Osteocyte (in vitro differentiated cells): ENCODE measurements at places on chromosomes 1 and 21.

DNA sequence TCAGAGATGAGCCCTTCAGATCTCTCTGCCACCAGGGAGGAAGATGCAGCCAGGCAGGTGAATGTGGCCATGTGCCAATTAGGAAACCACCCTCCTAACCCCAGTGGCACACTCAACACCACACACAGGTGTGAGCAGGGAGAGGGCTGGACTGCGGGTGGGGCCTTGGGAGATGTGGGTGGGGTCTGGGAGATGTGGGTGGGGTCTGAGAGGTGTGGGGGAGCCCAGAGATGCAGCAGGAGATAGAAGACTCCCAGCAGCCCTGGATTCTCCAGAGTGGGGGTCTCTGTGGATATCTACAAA lies 43.2 kb upstream of the COL6A1 start:
- DNase-seq, result no peak
- H3K27me3 ChIP-seq, result peaks cover 7% of the 10 kb centered on the region
- peaks cover 2% of the 10 kb centered on the region for H3K36me3 ChIP-seq
- H3K27ac ChIP-seq, result no peak overlapping the region
- peaks cover 2% of the 10 kb centered on the region for H3K4me1 ChIP-seq

GRCh38 chr1:46784666-46785065 lies 14.2 kb upstream of the CYP4B1 start:
- H3K27ac ChIP-seq, result no peak overlapping the region
- no peak overlapping the region for H3K4me3 ChIP-seq
- H3K27me3 ChIP-seq, result no peaks in the 10 kb centered on the region
- DNase-seq, result no peak

GRCh38 chr1:220887520-220888416 lies 8.5 kb downstream of the HLX start:
- no peak for DNase-seq
- no peaks in the 10 kb centered on the region for H3K36me3 ChIP-seq
- peaks cover 14% of the 10 kb centered on the region for H3K4me1 ChIP-seq
- H3K27ac ChIP-seq, result no peak overlapping the region

DNA sequence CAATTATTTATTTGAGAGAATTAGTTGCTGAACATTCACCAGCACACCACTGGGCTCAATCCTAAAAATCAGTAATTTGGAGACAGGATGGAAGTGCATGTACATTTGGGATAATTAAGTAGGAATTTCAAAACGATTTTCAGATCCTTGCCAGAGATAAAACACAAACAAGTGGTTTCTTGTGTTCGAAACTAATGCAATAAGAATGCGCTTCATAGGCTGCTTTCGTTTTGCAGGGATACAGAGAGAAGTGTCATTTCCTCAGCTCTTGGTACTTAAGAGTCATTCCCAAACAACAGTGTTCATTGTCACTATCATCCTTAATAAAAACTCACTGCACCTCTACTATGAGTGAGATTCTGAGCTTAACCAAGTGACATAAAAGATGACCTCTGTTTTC lies 20.6 kb upstream of the USP24 start:
- no peaks in the 10 kb centered on the region for H3K27me3 ChIP-seq
- H3K4me3 ChIP-seq, result peak overlapping the region; percentile 64
- no peak for DNase-seq
- no peaks in the 10 kb centered on the region for H3K36me3 ChIP-seq

DNA sequence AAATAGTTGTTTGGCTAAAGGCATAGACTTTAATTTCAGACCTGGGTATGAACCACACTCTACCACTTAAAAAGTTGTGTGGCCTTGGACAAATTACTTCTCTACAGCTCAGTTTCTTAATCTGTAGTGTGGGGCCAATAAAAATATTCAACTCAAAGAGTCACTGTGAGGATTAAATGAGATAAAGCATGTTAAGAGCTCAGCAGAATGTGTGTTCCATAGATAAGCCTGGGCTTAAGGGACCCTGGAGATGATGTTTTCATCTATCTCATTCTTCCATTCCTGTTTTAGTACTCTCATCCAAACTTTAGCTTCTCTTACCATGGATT lies 17.7 kb downstream of the S100A10 start:
- DNase-seq, result no peak
- H3K27me3 ChIP-seq, result no peaks in the 10 kb centered on the region
- H3K36me3 ChIP-seq, result no peaks in the 10 kb centered on the region
- no peak overlapping the region for H3K27ac ChIP-seq

DNA sequence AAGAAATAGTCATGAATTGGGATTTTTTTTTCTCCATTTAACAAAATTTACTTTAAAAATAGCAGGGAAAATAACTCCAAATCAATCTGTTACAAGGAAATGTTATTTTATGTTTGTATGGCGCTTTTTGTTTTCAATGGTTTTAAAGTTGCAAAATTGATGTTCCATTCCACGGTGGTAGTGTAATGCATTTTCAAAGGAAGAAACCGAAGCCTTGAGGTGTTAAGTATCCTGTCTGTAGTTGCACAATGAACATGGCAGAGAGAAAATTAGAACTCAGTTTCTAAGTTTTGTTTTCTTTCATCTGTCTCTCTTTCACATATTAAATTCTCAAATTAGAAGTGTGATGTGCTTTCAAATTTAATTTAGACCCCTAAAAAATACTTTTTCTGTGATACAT lies 841.8 kb downstream of the USP25 start:
- H3K36me3 ChIP-seq, result peaks cover 11% of the 10 kb centered on the region
- H3K4me1 ChIP-seq, result peaks cover 76% of the 10 kb centered on the region
- H3K27ac ChIP-seq, result peak overlapping the region; percentile 25
- H3K27me3 ChIP-seq, result no peaks in the 10 kb centered on the region
- no peak overlapping the region for H3K4me3 ChIP-seq

- no peaks in the 10 kb centered on the region for H3K27me3 ChIP-seq
- no peak overlapping the region for H3K4me3 ChIP-seq
- H3K4me1 ChIP-seq, result peaks cover 34% of the 10 kb centered on the region
- no peak overlapping the region for H3K27ac ChIP-seq
Measured at GRCh38 chr1:215188302-215188950, 105.9 kb downstream of the KCNK2 start.

DNA sequence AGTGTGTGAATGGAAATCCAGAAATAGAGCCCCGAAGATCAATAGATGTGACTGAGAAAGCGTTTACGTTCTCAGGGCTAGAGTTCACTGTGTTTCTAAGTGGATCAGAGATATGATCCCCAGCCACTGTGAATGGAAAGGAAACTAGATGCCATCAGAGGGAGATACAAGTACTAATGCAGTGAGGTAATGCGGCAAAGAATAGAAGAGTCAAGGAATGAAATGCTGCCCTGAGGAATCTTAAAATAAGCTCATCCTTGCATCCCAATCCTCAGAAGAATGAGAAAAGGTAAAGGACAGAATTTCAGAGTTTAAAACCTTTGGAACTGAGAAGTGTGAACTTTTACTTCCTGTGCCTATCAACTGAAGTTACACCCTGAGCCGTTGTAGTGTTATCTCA lies 165.5 kb upstream of the ESRRG start:
- no peaks in the 10 kb centered on the region for H3K4me1 ChIP-seq
- H3K4me3 ChIP-seq, result no peak overlapping the region
- no peak for DNase-seq
- no peak overlapping the region for H3K27ac ChIP-seq

GRCh38 chr21:26199456-26199855 lies 28.9 kb upstream of the APP start:
- H3K27me3 ChIP-seq, result peaks cover 9% of the 10 kb centered on the region
- H3K27ac ChIP-seq, result no peak overlapping the region
- no peak for DNase-seq
- no peaks in the 10 kb centered on the region for H3K36me3 ChIP-seq
